ENCODE measurements at places on chromosomes 12 and 14.
A peak's percentile ranks its signal among the peaks of the same experiment; 100 is the strongest.

DNA sequence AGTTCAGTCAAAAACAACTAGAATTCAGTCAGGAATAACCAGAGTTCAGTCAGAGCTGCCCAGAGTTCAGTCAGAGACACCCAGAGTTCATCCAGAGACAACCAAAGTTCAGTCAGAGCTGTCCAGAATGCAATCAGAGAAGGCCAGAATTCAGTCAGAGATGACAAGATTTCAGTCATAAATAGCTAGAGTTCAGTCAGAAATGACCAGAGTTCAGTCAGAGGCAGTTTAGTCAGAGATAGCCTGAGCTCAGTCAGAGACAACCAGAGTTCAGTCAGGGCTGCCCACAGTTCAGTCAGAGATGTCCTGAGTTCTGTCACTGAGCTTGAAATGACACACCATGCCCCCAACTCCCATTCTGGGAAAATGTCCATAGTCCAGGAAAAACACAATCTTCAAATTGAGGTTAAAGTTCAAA is 1102.8 kb downstream of the BCL11B start:
- no peak for DNase-seq

GRCh38 chr12:24020397-24021163 is 71.1 kb upstream of the SOX5 start:
- DNase-seq = no peak

GRCh38 chr12:111405859-111406473 is at the start of gene SH2B3:
TSS of gene SH2B3 (plus strand) at chr12:111405923. CDS start at chr12:111418146, 12,223 bp downstream.
- peak; percentile 71 for DNase-seq

- no peak for DNase-seq
Measured at GRCh38 chr12:50243507-50243906, 39.8 kb downstream of the LIMA1 start.

GRCh38 chr12:116101991-116102390 is 175.5 kb downstream of the MED13L start:
- DNase-seq = no peak

DNA sequence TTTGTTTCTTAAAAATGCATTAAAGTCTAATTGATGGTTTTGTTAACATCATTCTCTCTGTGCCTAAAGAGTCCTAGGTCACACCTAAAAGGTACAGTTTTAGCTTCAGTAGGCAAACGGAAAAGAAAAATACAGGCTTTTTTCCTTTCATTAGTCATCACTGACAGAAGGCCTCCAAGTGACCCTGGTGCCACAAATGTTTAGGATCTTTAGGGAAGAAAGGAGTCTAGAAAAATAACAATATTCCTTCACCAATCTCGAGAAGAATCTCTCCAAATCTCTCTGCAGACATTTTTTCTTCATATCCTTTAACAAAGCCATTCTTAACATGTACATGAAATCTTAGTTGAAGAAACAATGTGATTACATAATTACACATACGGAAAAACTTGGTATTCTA is 2.0 kb downstream of the DENND5B start:
- no peak for DNase-seq

DNA sequence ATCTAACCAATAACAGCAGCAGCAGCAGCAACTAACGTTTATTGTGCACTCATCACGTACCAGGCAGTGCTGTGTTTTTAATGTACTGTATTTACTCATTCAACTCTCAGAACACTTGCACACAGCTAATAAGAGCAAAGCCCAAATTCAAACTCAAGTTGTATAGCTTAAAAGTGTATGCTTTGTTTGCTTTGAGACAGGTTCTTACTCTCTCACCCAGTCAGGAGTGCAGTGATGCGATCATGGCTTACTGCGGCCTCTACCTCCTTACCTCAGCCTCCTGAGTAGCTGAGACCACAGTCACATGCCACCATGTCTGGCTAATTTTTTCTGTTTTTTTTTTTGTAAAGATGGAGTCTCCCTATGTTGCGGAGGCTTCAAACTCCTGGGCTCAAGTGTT is 105.4 kb downstream of the PAPLN start:
- DNase-seq = no peak

DNA sequence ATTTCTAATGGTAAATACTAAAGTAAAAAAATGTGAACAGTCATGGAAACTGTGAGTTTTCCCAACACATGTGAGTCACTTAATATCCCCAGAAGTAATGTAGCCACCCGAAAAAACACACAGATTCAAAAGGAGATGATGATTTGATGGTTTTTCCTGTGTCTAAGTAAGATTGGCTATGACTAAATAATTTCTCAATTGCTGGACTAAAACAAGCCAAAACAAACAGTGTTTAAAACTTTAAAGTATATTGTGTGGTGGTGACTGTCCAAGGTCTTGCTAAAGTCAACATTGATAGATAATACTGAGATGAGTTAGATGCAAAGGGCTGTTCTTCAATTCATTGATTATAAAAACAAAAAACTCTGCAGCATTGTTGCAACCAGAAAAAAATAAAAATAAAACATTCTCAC is 89.6 kb upstream of the SOX5 start:
- no peak for DNase-seq

DNA sequence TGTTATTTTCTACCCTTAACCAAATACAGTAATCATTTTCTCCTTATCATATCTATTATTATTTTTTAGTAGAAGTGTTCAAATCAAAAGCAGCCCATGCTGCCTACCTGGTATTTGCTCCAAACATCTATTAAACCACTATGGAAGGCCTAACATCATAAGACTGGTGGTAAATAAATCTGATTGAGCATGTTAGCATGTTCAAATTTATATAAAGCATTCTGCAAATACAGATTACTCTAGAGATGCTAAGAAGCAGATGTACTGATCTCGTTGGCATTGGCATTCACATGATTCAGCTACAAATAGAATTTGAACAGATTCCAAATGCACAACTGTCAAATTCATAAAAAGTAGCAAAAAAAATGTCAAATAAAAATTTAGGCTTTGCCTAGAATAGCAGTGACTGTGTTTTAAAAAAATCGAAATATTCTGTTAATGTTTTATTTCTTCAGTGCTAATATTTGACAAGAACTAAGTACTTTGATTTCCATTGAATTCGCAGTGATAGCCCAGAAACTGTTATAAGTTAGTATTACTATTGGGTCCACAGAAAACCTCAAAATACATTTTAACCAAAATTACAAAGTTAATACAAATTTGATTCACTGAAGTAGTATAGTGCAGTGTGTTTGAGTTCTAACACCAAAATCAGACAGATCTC is 9.4 kb upstream of the OSBPL8 start:
- DNase-seq = no peak

GRCh38 chr12:57323416-57323815 is 72.4 kb upstream of the STAC3 start:
- DNase-seq = no peak

DNA sequence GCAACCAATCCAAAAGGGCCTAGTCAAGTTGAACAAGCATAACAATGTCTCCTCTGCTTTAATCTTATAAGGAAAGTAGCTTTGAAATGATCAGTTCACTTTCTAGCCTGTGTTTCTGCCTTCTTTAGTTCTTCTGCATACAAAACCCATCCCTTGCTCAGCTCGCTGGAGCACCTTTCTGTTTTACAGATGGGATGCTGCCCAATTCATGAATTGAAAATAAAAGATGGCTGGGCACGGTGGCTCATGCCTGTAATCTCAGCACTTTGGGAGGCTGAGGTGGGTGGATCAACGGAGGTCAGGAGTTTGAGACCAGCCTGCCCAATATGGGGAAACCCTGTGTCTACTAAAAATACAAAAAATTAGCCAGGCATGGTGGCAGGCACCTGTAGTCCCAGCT is 4.5 kb upstream of the RFC5 start:
- DNase-seq = no peak

DNA sequence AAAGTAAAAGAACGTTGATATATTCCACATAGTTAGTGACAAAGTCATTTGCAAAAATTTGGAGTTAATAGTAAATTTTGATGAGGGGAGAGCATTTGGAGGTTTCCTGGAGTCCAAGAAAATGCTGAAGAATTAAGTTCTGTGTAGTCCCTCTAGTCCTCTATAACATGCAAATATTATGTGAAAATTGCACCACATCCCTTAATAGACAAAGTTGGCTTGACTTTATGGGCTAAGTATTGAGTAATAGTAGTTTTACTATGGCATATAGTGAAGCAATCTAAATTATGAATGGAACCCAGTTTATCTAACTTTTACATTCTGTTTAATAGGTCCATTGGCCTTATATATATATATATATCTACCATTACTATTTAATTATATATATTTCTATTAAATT is 66.4 kb upstream of the DCN start:
- no peak for DNase-seq

GRCh38 chr12:38279756-38280155 is 36.8 kb upstream of the ALG10B start:
- no peak for DNase-seq

DNA sequence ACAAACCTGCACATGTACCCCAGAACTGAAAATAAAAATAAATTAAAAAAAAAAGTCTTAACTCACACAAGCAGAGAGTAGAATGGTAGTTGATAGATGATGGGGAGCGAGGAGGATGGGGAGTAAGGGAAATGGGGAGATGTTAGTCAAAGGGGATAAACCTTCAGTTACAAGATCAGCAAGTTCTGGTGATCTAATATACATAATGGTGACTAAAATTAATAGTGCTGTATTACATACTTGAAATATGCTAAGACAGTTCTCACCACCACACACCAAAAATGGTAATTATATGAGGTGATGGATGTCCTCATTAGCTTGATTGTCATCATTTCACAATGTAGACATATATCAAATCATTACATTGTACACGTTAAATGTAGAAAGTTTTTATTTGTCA is 3.2 kb upstream of the C12orf42 start:
- DNase-seq = no peak

DNA sequence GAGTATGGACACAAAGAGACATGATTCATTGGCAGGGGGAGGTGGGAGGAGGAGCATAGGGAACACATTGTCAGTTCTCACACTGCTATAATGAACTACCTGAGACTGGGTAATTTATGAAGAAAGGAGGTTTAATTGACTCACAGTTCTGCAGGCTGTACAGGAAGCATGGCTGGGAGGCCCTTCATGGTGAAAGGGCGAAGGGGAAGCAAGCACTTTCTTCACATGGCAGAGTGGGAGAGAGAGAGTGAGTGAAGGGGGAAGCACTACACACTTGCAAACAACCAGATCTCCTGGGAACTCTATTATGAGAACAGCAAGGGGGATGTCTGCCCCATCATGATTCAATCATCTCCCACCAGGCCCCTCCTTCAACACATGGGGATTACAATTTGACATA is 391.8 kb downstream of the BMP4 start:
- no peak for DNase-seq

GRCh38 chr12:100566887-100567637 is 6.4 kb upstream of the GAS2L3 start:
- no peak for DNase-seq

- no peak for DNase-seq
Measured at GRCh38 chr12:66111605-66112004, 18.9 kb downstream of the LLPH start.

GRCh38 chr14:95211721-95212504 is 54.6 kb upstream of the DICER1 start:
- DNase-seq = no peak

DNA sequence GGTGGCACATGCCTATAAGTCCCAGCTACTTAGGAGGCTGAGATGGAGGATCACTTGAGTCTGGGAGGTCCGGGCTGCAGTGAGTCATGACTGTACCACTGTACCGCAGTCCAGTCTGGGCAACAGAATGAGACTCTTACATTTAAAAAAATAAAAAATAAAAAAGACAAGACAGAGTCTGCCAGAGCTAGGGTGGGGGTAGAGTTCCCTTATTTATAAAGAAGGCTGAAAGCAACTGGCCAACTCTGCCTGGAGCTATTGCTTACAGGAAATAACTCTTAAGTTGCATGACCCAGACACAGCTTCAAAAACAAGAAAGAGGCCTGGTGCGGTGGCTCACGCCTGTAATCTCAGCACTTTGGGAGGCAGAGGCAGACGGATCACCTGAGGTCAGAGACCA is 31.5 kb downstream of the NUMB start:
- DNase-seq = no peak

DNA sequence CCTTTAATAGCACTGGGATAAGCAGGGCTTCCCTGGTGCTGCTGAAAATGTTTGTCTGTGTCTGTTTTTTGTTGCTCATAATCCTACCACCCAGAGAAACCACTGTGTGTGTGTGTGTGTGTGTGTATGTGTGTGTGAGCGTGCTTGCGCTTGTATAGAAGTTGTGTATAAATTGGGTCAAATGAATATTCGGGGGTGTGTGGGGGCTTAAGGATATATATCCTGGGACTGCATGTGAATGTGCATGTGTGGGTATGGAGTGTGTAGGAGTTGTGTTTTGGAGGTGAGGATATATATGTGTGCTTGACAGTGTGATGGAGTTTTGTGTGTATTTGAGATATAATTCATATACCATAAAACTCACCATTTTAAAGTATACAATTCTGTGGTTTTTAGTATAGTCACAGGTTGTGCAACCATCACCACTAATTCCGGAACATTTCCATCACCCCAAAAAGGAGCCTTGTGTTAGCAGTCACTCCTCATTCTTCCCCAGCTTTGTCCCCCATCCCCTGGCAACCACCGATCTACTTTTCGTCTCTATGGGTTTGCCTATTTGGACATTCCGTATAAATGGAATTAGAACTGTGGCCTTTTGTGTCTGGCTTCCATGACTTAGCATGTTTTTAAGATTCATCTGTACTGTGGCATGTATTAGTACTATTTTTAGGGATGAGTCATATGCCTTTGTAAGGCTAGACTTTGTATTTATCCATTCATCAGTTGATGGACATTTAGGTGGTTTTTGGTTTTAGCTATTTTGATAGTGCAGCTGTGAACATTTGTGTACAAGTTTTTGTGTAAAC is 25.6 kb downstream of the TCTN1 start:
- no peak for DNase-seq

GRCh38 chr14:61623927-61624326 is 71.4 kb upstream of the HIF1A start:
- no peak for DNase-seq

DNA sequence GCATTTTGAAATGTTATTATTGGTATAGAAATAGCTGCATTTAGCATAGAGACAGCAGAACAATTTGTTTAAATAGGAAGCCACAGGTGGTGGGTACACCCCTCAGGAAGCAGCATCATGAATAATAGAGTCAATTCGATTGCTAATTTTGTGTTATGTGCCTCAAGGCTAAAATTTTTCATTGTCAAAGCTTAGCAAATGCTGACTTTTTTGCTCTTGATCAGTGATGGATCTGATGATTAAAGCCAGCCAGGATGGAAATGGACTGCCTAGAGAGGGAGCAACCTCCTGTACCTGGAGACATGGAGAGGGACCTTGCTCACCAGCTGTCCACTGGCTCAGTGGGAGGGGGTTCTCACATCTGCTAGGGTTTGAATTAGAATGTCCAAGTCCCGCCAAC is 4.5 kb upstream of the KRT8 start:
- no peak for DNase-seq

GRCh38 chr14:105473677-105474482 is 741 bp upstream of the CRIP2 start:
- peak; percentile 84 for DNase-seq

DNA sequence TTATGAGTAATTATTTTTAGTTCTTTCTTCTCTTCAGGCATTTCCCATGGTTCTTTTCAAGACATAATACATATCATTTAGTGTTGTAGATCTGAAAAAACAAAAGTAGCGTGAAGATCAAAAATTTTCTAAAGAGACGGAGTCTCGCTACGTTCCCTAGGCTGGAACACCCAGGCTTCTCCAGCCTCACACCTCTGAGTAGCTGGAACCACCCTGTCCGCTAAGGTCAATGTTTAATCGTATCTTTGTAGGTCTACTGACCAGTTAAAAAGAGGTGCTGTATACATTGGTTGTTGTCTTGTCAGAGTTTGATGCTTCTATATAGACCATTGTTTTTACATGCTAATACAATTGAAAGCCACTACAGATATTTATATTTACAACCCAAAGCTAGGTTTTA is 1.3 kb upstream of the HIF1A start:
- DNase-seq = no peak
